ENCODE measurements at places on chromosomes 12 and 14.
A peak's percentile ranks its signal among the peaks of the same experiment; 100 is the strongest.

GRCh38 chr12:20757-21156 lies 45.8 kb upstream of the IQSEC3 start:
- DNase-seq = no peak

DNA sequence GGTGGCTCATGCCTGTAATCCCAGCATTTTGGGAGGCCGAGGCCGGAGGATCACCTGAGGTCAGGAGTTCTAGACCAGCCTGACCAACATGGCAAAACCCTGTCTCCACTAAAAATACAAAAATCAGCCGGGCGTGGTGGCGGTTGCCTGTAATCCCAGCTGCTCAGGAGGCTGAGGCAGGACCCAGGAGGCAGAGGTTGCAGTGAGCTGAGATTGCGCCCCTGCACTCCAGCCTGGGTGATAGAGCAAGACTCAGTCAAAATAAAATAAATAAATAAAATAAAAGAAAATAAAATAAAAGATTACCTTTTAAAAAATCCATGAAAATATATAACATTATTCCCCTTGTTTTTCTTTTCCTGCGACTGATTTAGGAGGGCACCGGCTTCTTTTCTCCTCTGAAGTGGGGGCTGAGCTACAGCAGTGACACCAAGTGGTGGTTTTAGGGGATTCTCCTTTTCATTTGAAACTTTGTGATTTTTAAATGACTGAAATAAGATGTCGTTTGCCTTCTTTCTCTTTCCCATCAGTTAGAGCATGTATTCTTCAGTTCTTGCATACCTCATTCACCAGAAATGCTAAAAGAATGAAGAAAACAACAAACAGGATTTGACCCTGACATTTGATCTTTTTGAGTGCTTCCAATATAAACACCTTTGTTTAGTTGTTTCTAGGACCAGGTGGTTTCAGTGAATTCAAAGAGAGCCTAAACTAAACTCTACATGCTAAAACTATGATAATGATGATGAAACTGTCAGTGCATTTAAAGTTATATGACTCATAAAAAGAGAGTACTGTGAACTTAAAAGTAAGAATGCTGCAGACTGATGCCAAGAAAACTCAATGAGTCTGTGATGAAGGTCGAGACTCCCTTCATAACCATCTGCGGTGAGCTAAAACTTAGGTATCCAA lies 22.6 kb upstream of the PKP2 start:
- peak; percentile 3 for DNase-seq

- no peak for DNase-seq
Measured at GRCh38 chr12:76219806-76220205, 128.4 kb downstream of the BBS10 start.

GRCh38 chr14:37721976-37722659 lies 126.7 kb downstream of the TTC6 start:
- no peak for DNase-seq

GRCh38 chr12:117212563-117213190 lies 22.4 kb upstream of the FBXO21 start:
- DNase-seq = peak; percentile 69

All from activated T-cell treated with anti-CD3 and anti-CD28 coated beads, Interleukin-2, amount 50 U/mL, for 72 hours (primary cell).